ENCODE measurements at places on chromosomes 16 and 17.

- no peak for DNase-seq
Observed at GRCh38 chr16:83085660-83086059, 458.9 kb downstream of the CDH13 start.

DNA sequence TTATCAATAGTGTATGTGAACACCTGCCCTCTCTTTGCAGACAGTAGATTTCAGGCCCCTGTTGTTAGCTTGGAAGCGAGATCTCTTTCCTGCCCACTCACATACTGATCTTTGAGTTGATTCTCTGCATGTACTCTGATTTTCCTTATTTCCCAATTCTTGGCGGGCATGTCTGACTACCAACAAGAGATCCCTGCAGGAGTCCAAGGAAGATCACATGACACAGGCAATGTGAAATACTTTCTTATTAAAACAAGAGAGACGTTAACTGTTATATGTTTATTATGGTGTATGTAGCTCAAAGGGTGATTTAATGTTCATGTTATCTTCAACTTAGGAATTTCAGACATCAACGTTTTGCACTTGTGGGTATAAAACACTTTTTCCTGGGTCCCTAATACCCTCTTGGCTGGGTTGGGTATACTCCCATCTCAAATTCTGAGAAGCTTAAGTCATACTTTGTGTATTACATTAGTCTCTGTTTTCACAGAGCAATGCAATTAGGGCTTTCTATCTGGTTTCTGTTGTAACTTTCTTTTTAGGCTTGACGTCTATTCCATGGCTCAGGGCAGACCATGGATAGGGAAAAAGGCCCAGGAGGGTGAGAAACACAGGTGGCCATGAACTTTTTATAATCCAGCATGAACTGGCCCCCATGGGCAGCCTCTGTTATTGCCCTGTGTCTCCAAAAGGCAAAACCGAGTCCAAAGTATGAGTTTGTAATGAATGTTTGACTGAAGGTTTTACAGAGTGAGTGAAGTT is 32.2 kb downstream of the HSD17B2 start:
- no peak for DNase-seq

DNA sequence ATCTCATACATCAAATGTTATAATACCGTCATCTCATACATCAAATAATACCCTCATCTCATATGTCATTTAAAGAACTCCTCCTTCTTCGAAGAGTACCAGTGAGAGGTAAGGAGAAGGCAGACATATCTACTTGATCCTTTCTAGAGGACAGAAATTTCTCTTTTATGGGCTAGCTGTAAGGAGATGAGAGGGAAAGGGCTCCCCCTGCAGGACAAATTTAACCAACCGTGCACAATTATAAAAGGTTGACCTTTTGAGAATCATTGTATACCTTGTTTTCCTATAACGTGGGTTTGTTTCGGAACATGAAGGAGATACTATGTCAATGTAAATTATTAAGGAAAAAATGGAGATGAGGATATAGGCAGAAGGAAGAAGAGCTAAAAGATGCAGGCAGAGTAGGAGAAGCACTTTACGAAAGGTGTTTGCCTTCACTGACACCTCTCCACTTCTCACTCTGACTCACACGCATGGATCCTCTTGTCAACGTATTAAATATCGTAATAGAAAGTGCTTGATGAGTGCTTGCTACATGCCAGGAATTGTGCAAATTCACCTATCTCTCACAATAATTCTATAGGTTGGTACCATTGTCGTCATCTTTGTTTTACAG is 465.9 kb upstream of the ERCC4 start:
- DNase-seq = no peak

GRCh38 chr17:34781571-34782108 is 179.6 kb downstream of the CCT6B start:
- DNase-seq = no peak

GRCh38 chr16:583815-584591 is 5.9 kb upstream of the RAB40C start:
- no peak for DNase-seq

DNA sequence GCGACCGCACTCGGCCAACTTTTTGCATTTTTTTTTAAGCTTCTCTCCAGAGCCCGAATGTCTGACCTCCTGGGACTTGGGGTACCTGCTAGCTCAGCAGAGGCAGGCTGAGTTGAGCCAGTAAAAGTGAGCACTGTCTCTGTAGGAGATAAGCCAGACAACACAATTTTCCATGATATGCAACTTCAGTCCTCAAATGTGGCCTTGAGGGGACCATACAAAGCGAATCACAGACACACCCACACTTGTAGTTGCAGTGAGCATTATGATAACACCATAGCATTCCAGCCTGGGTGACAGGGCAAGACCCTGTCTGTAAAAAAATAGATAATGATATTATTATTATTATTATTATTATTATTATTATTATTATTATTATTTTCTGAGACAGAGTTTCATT is 2.6 kb downstream of the DPEP2 start:
- DNase-seq = no peak

GRCh38 chr16:9139965-9140364 is 48.5 kb downstream of the HAPSTR1 start:
- peak; percentile 25 for DNase-seq

DNA sequence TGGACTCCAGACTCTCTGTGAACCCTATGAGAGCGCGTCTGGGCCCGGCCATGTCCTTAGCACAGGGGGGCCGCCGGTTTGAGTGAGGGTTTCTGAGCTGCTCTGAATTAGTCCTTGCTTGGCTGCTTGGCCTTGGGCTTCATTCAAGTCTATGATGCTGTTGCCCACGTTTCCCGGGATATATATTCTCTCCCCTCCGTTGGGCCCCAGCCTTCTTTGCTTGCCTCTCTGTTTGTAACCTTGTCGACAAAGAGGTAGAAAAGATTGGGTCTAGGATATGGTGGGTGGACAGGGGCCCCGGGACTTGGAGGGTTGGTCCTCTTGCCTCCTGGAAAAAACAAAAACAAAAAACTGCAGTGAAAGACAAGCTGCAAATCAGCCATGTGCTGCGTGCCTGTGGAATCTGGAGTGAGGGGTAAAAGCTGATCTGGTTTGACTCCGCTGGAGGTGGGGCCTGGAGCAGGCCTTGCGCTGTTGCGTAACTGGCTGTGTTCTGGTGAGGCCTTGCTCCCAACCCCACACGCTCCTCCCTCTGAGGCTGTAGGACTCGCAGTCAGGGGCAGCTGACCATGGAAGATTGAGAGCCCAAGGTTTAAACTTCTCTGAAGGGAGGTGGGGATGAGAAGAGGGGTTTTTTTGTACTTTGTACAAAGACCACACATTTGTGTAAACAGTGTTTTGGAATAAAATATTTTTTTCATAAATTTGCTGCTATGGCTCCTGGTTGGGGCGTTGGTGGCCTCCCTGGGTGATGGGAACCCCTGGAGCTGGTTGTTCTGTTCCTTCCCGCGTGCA is 23.1 kb downstream of the STAT5A start:
- DNase-seq = no peak

- DNase-seq = no peak
Observed at GRCh38 chr16:52567193-52567592, 20.2 kb upstream of the TOX3 start.

- DNase-seq = no peak
Observed at GRCh38 chr16:17365591-17366298, 105.0 kb downstream of the XYLT1 start.

DNA sequence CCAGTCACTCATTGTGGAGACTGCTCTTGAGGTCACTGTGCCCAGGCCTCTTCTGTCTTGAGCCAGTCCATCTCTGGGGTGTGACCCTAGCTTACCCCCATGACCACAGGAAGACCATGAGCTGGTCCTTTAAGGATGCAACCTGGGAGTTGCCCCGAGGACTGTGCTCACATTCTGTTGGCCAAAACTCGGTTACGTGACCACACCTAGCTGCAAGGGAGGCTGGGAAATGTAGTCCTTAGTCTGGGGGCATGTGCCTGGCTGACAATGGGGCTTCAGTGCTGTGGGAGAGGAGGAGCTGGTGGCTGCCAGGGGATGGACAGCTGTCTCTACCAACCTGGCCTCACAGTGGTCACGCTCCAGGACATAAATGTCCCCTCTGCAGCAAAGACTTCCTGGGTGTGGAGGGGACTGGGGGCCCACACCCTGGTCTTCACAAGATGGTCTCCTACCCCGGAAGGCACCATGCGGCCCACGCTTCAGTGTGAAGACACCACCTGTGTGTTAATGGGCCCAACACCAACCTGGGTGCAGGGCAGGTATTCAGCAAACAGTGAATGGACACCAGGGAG is 55.4 kb downstream of the JPH3 start:
- no peak for DNase-seq

DNA sequence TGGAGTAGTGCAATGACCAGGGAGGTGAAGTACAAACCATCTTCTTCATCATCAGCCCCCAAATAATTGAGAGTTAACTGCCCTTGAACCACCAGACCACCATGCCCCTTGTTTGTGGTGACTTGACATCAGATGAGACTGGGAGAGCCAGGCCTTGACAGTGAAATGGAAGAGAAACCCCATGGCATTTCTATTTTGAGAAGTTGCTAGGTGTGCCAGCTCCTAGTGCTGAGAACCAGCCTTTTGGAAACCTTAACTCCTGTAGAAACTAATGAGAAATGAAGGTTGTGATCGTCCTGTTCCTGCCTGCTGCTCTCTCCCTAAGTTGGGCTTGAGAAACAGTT is 2.8 kb downstream of the TMEM94 start:
- DNase-seq = no peak

DNA sequence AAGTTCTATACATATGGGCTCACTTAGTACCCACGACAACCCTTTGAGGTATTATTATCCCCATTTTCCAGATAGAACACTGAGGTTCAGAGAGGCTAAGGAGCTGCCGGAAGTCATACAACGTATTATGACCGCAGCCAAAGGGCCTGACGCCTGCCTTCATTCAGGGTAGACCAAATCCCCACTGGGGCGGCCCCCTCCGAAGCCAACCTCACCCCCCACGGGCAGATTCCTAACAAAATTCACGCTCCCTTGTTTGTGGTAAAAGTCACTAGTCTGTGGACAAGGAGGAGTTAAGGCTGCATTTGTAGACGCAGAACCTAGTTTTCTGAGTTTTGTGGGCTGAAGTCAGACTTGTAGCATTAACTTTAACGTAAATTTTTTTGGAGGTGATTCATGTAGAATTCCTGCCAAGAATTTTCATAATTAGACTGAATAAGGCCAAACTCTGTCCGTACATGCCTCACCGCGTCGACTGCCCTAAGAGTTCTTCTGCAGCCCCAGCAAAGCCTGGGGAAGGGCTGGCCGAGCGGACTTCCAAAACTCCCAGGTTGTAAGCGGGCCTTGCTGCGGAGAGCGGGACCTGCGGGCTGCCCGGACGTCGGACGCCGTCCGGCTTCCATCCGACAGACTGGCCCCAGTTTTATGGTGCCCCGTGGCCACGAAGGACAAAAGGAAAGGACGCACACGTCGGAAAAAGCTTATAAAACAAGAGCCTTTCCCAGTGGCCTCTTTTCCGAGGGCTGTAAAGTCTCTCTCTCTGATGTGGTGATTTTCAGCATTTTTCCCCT is 75.7 kb downstream of the NXN start:
- peak; percentile 49 for DNase-seq

DNA sequence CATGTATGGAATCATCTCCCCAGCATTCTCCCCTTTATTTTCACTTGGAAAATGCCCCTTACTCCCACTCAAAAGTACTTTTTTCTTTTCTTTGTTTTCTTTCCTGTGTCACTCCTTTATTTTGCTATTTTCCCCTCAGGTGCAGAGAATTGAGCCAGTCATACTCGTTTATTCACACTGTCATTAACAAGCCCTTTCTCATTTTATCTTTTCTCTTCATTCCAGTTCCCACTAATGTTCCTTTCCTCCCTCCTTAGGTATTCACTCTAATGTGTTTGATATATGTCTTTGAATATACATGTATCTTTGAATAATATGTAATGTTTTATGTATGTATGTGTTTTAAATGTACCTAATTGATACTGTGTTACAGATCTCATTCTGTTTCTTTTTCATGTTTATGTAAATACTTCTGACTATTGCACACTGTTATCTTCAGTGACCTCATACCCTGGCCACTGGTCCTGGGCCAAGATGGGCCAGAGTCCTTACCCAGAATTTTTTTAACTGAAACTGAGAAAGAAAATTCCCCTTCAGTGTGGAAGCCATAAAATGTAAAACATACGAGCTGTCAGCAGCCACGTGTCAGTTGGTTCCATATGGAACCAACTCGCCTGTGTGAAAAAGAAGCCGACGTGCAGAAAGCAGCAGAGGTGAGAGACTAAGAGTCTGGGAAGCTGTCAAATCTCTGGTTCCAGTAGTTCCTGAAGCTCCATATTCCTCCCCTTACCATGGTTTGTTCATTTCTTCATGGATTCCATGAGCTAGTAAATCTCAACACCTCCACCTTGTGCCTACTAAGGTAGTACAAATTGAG is 5.8 kb downstream of the SRR start:
- no peak for DNase-seq

- DNase-seq = no peak
Observed at GRCh38 chr17:17155568-17155967, 50.6 kb downstream of the PLD6 start.

DNA sequence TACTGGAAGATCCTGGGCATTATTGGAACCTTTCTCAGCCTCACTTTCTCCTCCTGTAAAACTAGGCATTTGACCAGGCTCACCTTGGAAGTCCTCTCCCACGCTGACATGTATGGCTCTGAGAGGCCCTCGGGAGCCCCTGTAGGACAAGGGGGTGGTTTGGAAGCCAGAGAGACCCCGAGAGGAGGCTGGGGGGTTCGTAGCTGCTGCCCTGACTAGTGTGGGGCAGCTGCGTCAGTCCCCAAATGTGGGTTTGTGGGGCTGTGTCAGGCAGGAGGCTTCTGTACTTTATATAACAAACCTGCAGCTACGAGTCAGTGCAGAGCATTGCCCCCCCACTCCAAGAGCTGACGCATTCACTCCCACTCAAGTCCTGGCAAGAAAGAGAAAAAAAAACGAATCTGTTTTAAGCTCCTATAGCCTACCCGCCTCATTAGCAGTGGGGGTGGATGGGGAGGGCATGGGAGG is 1.8 kb downstream of the CX3CL1 start:
- peak; percentile 27 for DNase-seq

GRCh38 chr17:63940584-63940983 is 8.5 kb upstream of the CD79B start:
- DNase-seq = no peak

GRCh38 chr17:71963351-71963750 is 157.5 kb upstream of the SOX9 start:
- DNase-seq = no peak

DNA sequence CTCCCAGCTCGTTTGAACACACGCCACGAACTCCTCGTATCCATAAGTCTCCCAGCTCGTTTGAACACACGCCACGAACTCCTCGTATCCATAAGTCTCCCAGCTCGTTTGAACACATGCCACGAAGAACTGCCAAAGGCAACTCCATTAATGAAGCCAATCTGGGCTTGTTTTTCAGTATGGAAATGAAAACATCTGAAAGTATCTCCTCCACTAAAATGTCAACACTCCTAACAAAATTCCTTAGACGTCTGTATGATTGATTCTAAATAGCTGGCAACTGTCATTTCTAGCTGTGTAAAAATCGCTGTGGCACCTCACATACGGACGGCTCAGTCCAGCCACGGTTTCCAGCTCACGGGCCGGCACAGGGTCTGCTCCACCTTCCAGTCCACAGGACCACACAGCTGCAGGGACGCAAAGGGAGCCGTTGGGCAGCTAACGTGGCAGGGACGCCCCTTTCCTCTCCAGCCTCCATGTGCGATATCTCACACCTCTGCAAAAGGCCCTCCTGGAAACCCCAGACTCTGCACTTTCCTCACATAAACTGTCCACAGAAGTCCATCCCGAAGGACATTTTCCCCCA is 67.1 kb upstream of the METRNL start:
- no peak for DNase-seq
